ENCODE measurements at places on chromosomes 6 and 20.

DNA sequence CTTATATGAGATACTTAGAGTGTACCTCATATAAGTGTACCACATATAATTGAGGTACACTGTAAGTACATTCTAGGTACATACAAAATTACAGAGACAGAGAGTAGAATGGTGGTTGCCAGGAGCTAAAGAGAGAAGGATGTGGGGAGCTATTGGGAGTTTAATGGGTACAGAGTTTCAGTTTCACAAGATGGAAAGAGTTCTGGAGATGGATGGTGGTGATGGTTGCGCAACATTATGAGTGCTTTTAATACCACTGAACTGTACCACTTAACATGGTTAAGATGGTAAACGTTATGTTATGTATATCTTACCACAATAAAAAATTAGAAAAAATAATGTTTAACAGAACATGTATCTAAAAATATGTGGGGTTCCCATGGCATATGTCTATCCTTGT is 69.4 kb downstream of the PRND start:
- no peak for DNase-seq

DNA sequence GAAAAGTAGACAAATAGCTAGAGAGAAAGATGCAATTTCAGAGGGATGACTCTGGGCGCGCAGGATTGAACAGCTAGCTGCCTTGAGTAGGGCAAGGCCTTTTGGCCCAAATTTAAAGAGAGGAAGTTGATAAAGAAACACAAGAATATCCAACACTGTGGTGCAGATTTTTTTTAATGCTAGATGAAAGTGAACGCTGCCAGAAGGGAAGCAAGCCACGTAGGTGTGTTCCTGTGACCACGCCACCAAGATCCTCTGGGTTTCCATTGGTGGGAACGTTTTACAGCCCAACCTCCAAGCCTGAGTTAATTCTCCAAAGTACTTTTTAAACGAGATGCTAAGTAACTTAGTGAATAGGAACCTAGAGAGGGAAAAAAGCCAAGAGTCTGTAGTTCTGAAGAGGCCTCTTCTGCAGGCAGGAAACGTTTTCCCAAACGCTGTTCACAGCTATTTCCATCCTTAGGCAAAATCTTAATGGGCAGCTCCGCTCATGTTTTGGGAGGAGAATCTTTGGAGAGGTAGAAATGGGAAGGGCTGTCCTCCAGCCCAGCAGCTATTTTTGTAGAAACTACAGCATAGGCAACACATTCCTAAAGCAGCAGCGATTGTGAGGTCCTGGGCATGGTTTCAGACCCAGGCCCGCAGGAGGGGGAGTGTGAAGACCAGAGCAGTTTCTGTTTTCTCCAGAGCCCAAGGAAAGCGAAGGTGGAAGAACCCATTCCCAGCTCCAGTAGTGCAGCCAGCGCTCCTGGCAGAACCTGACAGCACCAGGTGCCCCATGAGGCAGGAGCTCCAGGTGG is 8.2 kb downstream of the LY86 start:
- no peak for DNase-seq

DNA sequence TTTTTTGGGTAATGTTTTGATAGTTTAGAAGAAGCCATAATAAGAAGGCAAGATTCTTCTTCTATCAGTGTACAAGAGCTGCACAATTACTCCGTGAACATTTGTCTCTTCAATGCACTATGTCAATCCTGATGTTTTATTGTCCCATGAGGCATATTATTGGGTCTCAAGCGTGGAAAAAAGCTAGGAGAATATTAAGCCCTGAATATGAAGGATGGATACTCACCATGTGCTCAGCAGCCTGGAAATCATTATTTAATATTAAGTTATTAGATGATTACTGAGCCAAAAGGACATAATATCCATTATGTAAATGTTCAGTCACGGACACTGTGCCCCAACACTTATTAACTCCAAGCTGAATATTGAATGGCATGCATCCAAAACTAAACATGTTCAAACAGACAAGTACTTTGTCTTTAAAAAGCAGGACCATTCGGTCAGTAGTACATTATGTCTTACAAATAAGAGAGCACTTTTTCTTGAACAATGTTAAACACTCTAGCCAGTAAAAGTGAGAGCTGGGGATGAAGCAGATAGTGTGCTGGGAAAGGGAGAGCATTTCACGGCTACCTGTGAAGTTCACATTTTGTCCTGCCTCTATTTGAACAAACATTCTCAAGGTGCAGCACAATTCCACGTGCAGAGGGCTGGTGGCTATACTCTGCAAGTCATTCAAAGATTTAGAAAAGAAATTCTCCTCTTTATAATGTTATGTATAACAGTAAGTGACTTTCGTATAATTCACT is 70.6 kb upstream of the CNR1 start:
- no peak for DNase-seq

GRCh38 chr6:147216915-147217314 is 12.7 kb downstream of the STXBP5 start:
- DNase-seq = no peak

- no peak for DNase-seq
Observed at GRCh38 chr6:5671601-5672559, 334.8 kb downstream of the NRN1 start.

DNA sequence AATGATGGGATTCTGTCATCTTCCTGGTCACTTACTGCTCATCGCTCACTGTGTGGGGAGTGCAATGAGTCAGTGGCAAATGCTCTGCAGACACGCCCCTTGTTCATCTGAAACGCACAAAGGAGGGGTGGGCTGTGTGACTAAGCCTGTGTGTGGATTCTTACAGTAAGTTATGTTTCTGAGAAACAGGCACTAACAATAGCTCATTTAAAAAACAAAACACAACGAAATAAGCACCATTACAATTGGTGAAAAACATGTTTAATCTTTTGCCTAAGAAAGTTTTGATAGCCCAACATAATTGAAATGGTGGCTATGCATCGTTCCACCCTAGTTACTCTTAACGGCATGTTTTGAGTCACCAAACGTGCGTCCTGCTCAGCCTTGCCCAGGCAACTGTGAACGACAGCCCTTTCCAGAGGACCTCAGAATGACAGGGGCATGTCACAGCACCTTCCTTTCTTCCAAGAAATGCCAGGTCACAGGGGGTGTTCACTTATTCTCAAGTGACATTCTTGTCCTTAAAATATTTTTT is 118.4 kb upstream of the SGK1 start:
- DNase-seq = no peak

DNA sequence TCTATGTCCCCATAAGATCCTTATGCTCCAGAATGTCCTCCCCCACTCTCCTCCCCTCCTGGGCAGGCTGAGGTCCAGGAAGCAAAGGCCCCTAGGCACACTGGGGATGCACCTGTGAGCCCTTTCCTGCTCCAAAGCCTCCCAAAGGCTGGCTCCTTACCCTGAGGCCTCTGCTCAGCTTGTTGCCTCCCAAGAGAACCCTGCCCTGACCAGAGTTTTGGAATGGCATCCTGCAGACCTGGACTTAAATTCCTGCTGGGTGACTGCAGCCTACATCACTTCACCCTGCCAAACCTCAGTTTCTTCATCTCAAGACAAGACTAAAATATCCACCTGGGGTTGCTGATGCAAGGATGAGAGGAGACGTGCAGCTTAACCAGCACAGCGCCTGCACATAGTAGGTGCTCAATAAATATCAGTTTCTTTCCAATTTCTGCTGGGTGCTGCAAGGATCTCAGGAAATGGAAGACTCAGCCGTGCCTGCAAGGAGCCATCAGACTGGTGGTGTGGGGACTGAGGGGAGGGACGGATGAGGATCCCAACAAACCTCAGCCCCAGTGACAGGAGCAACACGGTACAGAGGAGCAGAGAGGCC is 2.1 kb upstream of the LBP start:
- no peak for DNase-seq

GRCh38 chr20:50230871-50231560 is 40.4 kb downstream of the CEBPB start:
- no peak for DNase-seq

DNA sequence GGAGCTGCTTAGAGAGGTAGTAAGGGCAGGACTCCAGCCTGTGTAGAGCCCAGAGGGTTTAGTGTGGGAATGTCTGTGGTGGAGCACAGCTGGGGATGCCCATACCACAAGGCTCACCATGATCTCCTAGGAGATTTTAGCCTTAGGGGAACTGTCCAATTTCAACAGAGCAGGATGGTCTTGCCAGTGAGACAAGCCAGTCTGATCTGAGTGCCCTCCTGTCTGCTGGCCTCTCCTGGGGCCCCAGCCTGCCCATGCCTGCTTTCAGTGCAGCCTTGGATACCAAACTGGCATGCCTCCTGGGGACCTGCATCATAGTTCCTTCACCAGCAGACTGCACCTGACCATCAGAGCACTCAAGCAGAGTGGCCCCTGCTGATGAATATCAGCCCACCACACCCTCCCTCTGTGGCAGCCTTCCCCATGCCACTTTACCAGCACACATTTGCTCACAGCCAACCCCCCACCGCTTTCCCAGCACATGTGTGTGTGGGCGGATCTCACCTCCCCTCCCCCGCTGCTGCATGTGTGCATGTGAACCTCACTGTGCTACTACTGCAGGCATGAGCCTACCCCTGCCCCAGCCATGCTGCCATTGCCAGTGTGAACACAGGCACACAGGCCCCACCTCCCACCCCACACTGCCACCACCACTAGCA is 7.9 kb upstream of the TREM1 start:
- no peak for DNase-seq

- DNase-seq = no peak
Observed at GRCh38 chr20:46631212-46631869, 19.9 kb downstream of the SLC13A3 start.

DNA sequence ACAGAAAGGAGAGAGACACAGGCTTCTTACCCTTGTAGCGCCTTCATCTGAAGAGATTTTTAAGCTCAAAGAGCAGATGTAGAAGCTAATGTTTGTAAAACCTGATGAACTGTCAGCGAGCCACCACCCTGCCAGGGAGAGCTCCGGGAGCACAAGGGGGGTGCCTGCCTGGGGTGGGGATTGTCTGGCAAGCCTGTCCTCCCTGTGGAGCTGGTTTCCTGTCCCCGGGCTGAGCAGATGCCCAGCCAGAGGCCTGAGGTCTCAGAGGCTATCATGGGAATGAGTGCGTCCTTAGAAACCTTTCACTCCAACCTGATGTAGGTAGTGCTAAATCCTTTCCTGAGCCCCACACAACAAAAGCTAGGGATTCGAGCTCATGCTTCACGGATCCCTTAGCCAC is 41.9 kb upstream of the NR2E1 start:
- DNase-seq = no peak

DNA sequence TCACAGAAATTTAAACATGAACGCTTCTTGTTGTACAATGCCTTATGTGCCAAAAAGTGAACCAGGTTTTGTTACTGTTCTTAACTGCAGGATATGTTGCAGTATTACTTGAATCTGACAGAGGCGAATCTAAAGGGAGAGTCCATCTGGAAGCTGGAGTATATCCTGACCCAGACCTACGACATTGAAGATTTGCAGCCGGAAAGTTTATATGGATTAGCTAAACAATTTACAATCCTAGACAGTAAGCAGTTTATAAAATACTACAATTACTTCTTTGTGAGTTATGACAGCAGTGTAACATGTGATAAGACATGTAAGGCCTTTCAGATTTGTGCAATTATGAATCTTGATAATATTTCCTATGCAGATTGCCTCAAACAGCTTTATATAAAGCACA is 19.9 kb downstream of the SMPDL3A start:
- no peak for DNase-seq

DNA sequence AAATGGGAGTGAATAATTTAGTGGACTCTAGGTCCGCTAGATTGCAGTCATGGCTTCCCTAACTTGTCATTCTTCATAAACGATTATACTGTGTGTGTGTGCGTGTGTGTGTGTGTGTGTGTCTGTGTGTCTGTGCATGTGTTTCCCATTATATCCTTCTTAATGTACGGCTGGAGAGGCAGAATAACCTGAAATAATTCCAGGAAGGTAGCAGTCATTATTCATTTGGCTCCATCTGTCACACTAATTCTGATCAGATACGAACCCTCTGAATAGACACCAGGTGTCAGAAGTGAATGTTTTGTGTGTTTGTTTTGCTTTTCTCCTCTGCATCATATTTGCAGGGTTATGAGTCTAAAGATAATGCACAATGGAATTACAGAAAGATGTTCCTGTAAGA is 372.9 kb downstream of the DOK5 start:
- no peak for DNase-seq

GRCh38 chr6:80029470-80029869 is 25.0 kb downstream of the TTK start:
- no peak for DNase-seq

- no peak for DNase-seq
Observed at GRCh38 chr6:313087-313486, 20.8 kb downstream of the DUSP22 start.

GRCh38 chr6:17280552-17281090 is 540 bp upstream of the RBM24 start:
- peak; percentile 39 for DNase-seq

DNA sequence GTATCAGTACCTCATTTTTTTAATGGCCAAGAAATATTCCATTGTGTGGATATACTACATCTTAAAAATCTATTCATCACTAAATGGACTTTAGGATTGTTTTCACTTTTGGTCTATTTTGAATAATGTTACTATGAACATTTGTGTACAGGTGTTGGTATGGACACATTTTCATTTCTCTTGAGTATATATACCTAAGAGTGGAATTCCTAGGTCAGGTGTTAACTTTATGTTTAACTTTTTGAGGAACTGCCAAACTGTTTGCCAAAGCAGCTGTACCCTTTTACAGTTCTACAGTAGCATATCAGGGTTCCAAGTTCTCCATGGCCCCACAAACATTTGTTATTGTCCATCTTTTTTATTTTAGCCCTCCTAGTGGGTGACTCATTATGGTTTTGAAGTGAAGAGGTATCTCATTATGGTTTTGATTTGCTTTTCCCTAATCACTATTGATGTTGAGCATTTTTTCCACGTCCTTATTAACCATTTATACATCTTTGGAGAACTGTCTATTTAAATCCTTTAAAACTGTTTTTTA is 28.2 kb downstream of the DSTN start:
- DNase-seq = no peak

- DNase-seq = no peak
Observed at GRCh38 chr6:33909737-33910136, 105.9 kb upstream of the MLN start.

DNA sequence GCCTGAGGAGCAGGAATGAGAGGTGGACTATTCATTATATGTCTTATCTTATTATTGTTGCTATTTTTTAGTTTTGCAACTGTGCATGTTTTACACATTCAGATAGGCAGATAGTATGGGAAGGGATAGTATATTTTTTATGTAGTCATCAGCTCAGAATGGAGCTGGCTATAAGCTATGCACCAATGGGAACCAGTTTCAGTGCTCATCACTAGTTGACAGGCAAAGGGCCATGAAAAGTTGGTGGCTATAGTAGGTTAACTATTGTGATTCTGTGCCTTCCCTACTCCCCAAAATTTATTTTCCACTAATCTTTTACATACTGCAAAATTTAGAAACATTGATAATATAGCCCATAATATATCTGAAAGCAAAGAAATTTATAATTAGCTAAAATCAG is 5.3 kb upstream of the UBD start:
- DNase-seq = no peak

GRCh38 chr6:145373826-145374225 is 361.5 kb downstream of the EPM2A start:
- DNase-seq = no peak

DNA sequence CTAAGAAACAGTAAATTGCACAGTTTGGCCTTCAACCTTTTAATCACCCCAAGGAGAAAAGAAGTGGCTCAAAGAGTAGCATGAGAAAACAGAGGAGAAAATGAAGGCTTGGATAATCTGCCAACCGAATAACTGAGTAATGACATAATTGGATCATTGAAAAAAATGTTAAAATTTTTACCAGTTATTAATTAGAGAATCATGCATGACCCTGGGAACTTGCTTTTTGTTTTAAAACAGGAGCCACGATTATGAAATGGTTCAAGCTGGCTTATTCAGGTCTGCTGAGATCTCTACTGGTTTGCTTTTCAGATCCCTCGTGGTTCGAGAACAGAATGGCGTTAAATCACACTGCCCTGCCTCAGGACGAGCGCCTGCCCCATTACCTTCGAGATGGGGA is at the start of gene OPN5:
Gene OPN5, plus strand, starts transcription at position 301 of the 400 bp plus-strand sequence. Its CDS starts 35 bp downstream, at position 336.
- DNase-seq = no peak

All from NCI-H1930 (cell line).